Gastroesophageal sphincter (tissue), 4 donors: ENCODE measurements at places on chromosomes 16 and 17.
A peak's percentile ranks its signal among the peaks of the same experiment; 100 is the strongest.

GRCh38 chr16:85162478-85163277 lies 50.4 kb upstream of the CIBAR2 start:
- peak; percentile 70 for ATAC-seq

DNA sequence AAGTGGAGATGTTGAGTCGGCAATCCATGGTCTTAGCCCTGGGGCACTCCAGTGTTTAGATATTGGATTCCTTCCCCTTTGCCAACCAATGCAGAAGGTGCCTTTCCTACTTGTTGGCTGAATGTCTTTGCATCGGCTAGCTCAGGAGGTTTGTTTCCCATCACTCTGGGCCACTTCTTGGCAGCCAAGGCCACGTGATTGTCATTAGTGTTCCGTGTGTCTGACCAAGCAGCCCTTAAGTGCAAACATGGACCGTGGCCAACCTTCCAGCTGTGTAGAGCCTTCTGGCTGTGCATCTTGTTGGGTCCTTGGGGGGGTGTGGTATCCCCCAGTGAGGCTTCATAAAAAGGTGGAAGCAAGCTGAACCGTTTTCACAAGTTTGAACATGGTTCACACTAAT lies 66.0 kb downstream of the GNAO1 start:
- ATAC-seq: peak; percentile 22

- ATAC-seq: no peak
Measured at GRCh38 chr16:53369921-53370320, 64.3 kb upstream of the RBL2 start.

DNA sequence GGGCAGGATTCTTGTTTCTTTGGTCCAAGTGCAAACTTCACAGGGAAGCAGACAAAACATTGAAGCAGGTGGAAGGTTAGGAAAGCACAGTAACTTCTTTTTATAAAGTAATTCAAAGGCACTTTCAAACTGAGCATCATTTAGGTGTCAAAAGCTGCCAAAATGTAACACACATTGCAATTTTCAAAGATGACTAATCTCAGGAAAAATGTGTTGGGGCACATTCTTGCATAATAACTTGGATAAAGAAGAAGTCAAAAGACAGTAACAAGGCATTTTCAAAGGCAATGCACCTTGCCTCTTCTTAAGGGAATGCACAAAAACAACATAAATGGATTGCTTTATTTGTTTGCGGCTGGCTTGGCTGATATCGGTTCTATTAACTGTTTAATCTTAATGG lies 3.6 kb downstream of the KCNJ2 start:
- no peak for ATAC-seq

DNA sequence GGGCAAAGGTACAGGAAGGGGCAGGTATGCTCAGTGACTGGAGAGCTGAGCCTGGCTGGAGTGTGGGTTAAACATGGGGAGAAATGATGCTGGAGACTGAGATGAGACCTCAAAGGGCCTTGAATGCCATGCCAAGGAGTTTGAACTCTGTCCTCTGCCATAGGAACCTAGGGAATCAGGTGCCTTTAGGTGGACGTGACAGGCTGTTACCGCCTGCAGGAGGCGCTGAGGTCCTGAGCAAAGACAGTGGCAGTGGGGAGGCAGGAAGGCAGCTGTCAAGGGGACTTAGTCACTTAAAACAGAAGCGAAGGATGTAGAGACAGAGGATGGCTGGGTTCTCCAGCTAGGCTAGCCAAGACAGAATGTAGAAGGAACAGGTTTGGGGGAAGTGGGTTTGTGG lies 9.1 kb downstream of the PSMB3 start:
- ATAC-seq: no peak

DNA sequence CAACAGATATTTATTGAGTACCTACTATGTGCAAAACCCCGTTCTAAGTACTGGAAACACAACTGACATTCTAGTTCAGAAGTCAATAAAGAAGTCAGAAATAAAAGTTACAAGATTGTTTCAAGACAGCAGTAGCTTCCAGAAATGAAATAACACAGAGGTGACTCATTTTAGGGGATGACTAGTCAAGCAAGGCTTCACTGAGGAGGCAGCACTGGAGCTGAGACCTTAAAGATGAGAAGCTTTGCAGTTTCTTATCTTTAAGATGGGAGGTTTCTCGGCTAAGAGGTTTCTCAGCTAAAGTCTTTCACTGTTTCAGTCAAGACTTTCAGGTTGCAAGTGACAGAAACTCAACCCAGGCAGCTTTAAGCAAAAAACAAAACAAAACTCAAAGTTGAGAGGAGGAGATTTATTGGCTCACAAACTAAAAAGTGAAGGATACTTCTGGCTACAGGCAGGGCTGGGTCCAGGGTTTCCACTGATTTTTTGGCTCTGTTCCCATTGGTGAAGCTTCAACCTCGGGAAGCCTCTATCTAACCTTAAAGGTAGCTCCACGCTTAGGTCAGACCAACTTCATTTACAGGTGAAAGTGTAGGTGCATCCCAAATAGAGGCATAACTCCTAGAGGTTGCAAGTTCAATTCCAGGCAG lies 7.4 kb upstream of the MMP2 start:
- peak; percentile 44 for ATAC-seq

GRCh38 chr17:17742688-17743390 lies 61.6 kb downstream of the RAI1 start:
- ATAC-seq: no peak

- ATAC-seq: peak; percentile 52
Measured at GRCh38 chr17:45288825-45289224, 26.9 kb upstream of the SPATA32 start.

GRCh38 chr17:30429155-30429554 lies 48.1 kb upstream of the GOSR1 start:
- ATAC-seq: no peak

DNA sequence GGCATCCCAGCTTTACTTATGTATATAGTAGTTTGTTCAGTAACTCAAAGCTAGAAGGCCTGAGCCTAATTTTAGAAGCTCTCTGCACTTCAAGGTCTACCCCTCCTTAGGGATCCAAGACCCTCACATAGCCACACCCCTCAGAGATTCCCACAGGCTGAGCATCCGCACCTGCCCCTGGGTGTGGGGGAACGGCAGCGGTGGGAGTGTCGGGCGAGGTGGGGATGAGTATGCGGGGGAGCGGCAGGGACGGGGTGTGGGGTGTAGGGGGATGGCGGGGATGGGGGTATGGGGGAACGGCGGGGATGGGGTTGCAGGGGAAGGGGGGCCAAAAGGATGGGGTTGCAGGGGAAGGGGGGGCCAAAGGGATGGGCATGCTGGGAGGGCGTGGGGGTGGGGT lies 24.9 kb upstream of the BEAN1 start:
- no peak for ATAC-seq

DNA sequence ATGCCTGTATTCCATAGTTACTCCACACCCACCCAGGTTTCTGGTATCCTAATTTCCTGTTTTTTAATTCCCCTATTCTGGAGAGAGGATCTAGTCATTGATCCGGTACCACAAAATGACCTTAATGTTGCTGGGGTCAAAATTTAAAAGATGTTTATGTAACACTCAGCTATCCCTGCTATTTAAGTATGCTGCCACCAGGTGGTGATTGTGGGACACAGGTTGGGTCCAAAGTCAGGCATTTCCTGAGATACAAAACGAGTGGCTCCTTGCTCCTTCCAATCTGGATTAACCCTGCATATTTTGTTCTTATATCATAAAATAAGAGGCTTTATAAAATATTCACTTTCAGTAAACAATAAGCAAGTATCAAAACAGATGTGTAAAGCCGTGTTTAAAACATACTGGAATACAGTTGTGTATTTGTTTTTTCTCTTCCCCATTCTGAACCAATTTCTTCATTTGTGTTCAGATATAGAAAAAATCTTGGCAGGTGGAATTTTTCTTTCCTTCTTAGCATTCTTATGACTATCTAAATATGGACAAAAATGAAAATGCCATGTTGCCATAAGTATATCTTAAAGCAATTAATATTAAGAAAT lies 16.3 kb downstream of the HS3ST4 start:
- no peak for ATAC-seq

DNA sequence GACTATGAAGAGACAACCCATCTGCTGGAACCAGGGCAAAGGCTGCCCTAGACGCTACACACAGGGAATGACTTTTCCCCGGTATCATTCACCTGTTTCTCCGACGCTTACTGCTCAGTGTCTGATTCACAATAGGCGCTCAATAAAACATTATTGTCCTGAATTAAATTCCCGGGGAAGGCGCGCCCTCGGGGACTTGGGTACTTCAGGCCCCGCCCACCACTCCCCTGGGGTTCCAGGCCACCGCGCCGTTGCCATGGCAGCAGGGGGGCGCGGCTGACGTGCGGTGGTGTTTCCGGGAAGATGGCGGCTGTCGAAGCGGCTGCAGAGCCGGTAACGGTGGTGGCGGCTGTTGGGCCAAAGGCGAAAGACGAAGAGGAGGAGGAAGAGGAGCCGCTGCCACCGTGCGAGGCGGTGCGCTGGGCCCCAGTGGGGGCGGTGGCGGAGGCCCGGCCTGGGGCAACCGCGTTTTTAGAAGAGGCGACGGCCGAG lies at the start of gene RUNDC1:
RUNDC1 (plus strand) TSS at position 292 of the 492 bp plus-strand sequence; CDS start at position 304, 12 bp downstream.
- ATAC-seq: peak; percentile 94

GRCh38 chr17:69581061-69581961 lies 166.8 kb downstream of the MAP2K6 start:
- ATAC-seq: no peak

DNA sequence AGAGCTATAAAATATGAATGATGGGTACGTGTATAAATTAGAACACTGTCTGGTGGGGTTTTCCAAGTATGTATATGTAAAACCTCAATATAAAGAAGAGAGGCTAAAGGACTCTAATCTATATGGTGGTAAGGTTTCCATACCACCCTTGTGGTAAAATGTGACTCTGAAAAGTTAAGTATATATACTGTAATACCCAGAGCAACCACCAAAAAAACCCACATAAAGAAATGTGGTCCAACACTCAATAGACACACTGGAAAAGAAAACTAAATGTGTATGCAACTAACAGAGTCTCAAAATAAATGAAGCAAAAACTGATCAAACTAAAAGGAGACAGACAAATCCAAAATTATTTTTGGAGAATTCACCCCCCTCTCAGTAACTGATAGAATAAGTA lies 72.2 kb downstream of the XPO6 start:
- no peak for ATAC-seq

DNA sequence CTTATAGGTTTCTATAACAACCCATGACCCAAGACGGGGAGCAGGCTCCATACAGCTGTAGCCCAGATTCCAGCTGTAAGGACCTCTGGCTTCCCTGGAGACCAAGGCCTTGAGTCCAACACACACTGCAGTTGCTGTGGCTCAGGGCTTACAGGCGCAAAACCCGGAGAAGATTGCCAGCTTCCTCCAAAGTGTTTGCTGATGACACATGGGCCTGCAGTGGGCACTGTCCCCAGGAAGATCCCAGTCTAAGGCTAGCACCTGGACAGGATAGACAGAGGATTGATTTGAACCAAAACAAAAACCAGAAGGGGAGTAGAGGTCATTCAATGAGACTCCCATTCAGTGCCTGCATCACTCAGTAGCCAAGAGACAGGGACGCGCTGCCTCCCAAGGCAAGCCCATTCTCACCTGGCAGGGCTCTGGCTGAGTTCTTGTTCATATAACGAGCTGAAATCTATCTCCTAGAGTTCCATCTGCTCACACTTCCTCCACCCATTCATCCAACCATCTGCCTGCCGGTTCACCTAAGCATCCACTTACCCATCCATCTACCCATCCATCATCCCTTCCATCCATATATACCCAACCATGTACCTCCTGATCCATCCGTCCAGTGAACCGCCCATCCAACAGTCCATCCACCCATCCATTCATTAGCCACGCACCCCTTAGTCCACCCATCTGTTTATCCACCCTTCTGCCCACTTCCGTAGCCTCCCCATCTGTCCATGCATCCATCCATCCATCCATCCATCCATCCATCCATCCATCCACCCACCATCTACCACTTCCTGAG lies 10.2 kb downstream of the RAB11FIP4 start:
- ATAC-seq: no peak

- ATAC-seq: no peak
Measured at GRCh38 chr17:51434434-51435170, 174.3 kb downstream of the UTP18 start.

DNA sequence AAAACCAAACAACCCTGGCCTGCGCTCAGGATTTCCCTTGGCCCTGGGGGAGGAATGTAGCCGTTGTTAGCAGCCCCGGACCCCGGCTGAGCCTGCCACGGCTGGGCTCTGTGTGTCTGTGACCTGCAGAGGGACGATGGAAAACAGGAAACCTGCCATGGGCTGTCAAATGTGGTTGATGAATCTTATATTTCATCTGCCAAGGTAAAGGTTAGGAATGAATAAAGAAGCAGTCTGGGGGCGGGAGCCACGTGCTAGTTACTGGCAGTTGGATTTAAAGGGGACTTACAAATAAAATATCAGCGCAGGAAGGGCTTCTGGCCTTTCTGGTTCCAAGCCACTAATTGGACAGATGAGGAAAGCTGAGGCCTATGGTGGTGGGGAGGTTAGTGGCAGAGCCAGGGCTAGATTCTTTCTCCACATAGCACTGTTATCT lies at the start of gene KRT23:
KRT23 (minus strand) TSS at position 263 of the 436 bp plus-strand sequence. CDS start 1,043 bp downstream, outside the sequence.
- ATAC-seq: no peak

- ATAC-seq: no peak
Measured at GRCh38 chr16:50889276-50889675, 147.4 kb downstream of the CYLD start.

DNA sequence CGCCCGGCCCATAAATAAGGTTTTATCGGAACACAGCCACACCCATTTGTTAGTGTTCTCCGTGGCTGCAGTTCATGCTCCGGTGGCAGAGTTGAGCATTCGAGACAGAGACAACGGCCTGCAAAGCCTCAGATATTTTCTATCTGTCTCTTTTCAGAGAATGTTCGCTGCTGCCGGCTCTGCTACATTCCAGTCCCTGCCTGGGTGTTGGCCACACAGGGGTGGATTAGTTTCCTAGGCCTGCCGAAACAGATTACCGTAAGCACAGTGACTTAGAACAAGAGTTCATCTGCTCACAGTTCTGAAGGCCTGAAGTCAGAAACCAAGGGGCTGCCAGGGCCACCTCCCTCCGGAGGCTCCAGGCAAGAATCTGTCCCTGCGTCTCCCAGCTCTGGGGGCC lies 19.1 kb upstream of the GSG1L start:
- no peak for ATAC-seq

GRCh38 chr16:56350491-56351405 lies 74.6 kb downstream of the AMFR start:
- ATAC-seq: no peak

DNA sequence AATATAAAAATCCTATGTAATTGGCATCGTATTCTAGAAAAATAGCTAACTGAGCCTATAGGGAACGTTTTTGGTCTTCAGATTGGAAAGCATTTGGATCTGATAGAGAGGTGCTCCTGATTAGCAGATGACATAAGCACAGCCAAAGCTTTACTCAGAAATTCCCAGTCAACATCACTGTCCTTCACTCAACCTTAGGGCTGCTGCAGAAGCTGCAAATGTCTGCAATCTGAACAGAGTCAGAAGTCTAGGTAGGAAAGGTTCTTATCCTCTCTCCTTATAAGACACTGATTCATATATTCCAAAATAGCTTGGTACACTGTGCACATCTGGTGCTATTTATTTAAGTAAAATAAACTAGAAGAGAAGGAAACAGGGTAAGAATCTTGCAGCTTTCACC lies 19.2 kb downstream of the STRADA start:
- no peak for ATAC-seq
